HuH-7 (cell line): ENCODE measurements at places on chromosomes 12 and 14.

GRCh38 chr12:104488374-104488773, 31.6 kb downstream of the CHST11 start:
- DNase-seq: no peak

GRCh38 chr12:77724367-77724957, 106.2 kb upstream of the NAV3 start:
- peak; percentile 6 for DNase-seq

GRCh38 chr12:113591480-113591974, 119.9 kb upstream of the LHX5 start:
- DNase-seq: no peak

GRCh38 chr12:39252628-39253027, 190.3 kb downstream of the KIF21A start:
- no peak for DNase-seq

GRCh38 chr12:109126784-109127183, 10.4 kb downstream of the ACACB start:
- no peak for DNase-seq

GRCh38 chr12:89538897-89539296, 13.1 kb upstream of the POC1B start:
- DNase-seq: no peak
